CD4-positive, alpha-beta T cell treated with Interferon gamma for 1 hour (primary cell): ENCODE measurements at places on chromosomes 2 and 18.

DNA sequence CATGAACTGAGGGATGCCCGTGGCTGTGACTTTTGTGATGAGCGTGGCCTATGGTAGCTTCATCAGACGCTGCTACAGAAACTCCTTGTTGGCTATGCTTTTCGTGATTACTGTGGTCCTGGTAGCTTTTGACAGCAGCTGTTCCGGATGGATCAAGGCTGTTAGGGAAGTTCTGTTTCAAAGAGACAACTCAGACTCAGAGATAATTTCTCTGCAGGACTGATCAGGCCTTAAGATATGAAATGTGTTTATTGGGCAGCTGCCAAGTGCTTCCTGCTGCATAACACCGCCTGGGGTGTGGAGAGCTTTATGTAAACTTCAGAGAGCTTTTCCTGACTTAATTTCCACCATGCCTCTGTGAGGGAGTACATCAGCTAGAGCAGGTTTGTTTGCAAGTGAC lies 243.8 kb downstream of the TSN start:
- DNase-seq: no peak

DNA sequence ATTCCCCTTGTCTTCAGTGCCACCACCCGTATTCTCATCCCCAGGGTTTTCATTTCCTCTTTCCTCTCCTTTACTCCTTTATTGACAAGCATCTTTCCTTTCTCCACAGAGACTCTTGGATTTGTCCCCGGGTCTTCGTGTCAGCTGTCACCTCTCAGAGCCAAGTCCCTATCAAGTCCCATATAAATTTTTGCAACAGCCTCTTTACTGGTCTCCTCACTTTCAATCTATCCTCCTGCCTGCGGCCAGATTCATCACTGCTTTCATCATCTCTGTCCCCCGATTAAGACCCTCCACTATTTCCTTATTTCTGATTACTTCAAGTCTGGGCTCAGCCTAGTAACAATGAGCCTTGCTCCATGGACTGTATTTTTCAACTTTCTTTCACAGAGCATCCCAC lies 113.8 kb downstream of the CTAGE1 start:
- no peak for DNase-seq

DNA sequence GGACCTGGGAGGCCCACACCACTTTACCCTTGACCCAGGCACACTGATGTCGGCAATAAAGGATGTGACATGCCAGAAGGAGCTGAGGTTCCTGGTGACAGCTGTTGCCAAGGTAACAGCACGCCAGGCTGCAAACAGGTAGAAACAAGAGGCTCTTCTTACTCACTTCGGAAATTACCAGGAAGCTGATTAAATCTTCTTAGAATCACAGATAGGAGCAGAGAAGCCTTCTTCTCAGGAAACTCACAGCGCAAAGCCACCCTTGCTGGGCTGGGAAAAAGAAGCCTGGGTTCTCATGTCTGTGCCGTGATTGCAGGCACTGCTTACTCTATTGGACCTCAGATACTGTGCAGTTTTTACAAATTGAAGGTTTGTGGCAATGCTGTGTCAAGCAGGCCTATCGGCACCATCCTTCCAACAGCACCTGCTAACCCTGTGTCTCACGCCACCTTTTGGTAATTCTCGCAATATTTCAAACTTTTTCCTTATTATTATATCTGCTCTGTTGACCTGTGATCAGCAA lies 61.0 kb upstream of the TAF1B start:
- peak; percentile 84 for DNase-seq

DNA sequence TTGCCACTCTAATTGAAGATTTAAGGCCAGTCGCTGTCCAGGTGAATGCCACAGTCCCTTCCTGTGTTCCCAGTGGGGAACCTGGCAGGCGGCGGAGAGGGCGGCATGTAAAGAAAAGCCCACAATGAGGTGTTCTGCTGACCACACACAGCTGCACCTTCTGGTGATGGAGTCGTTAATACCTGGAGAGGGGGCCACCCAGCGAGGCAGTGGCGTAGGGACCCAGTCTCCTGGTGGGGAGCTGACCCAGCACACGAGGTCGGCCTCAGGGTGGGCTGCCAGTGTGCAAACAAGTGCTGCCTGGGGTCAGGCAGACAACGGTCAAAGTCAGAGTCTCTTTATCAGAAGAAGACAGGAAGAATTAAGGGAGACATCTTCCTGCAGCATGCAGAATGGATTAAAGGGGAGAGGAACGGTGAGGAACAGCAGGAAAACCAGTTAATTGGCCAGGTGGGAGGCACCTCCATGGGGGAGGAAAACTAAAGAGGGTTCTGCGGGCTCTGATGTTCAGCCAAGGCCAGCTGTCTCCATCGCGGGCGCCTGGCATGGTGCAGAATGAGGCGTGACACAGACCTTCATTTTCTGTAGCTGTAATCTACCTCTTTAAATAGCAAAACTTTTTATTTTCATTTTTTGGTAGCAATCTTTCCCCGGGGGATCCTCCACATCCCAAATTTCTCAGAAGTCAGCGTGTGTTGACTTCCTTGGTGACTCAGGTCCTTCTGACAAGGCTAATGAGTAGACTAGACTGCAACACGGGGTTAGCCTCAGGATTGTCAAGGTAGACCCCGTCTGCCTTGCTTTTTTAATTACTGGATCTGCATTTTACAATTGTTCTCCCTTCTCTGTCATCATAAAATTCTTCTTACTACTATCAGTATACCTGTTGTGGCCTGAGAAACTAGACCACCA lies 78.3 kb downstream of the SMAD7 start:
- no peak for DNase-seq

DNA sequence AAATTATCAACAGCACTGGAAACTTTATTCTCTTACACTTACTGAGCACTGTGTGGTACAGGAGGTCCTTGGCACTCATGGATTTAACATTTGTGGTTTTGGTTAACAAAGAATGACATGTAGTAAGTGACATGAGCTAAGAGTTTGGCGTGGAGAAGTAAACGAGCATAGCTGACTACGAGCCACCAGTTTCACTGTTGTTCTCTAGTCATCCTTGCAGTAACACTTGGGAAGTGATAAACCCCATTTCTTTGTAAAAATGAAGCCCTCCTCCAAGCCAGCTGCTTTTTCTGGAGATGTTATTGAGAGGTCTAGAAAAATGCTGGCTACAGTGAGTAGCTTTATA lies 32.7 kb downstream of the QPCT start:
- no peak for DNase-seq

GRCh38 chr2:25286025-25286400 lies 55.7 kb downstream of the DNMT3A start:
- peak; percentile 71 for DNase-seq
